ENCODE measurements at places on chromosomes 1 and 21. TPM values are rescaled to one million over a fixed set of nuclear protein-coding genes. Genes with fewer than 3 reads are reported as not detected.

Gene PSMD4
- 482 TPM for total RNA-seq

Gene TMEM54
- total RNA-seq: 27.7 TPM

Gene GPR161
- total RNA-seq: 8.8 TPM

Gene ZNF683
- total RNA-seq: not detected

Gene OR2T33
- 0.57 TPM for total RNA-seq

GRCh38 chr21:14050121-14050520, 160.6 kb downstream of the LIPI start:
- no peak for DNase-seq

- no peak for DNase-seq
Measured at GRCh38 chr1:164628772-164629171, 69.8 kb downstream of the PBX1 start.

DNA sequence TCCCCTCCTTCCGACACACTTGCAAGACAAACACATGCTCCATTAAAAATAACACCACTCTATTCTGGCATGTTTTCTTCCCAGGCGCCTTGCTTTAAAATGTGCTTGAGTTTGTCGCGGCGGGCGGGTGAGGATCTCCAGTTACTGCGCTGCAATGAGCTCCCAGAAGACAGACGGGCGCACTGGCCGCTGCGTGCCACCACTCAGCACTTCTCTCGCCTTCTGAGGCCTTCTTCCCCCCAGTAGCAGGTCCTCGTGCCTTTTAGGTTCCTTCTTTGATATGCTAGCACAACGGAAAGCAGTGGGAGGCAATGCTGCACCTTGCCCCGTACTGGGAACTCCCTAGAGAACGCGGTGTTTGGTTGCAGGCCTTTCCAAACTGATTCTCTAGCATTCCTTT, 279.5 kb upstream of the NR5A2 start:
- no peak for DNase-seq

GRCh38 chr1:154384650-154385489, 20.3 kb upstream of the IL6R start:
- DNase-seq: no peak

GRCh38 chr1:31421371-31422040, 8.5 kb downstream of the SERINC2 start:
- peak; percentile 32 for DNase-seq

DNA sequence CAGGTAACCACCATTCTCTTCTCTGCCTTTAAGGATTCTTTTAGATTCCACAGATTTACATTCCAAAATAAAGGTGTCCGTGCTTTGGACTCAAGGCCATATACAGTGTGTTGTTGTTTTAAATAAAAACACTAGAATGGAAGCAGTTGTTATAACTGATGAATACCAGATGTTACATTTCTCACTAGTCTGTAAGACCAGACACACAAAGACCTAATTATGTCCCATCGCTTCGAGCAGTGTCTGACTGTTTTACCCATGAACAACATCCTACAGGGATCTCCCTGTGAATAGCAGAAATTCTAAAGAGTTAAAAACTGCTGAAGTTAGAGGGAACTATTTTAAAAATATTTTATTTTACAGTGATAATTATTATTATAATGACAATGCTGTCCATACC, 574.7 kb upstream of the ZP4 start:
- no peak for DNase-seq

DNA sequence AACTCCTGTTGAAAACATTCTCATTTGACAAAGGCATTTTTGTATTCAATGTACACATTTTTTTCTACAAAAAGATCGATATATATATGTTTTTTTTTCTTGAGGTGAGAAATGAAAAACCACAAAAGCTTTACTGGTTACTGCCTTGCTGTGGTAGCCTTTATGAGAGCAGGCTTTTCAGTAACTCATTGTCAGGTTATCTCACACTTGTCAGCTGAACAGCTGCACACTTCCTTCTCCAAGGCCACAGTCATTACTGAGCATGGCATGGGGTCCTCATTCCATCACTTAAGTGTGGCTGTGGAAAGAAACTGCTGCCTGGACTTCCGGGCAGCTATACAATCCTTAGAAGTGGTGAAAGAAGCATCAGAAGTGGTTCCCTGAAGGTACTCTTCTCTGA, 169.3 kb upstream of the ZP4 start:
- DNase-seq: peak; percentile 49

DNA sequence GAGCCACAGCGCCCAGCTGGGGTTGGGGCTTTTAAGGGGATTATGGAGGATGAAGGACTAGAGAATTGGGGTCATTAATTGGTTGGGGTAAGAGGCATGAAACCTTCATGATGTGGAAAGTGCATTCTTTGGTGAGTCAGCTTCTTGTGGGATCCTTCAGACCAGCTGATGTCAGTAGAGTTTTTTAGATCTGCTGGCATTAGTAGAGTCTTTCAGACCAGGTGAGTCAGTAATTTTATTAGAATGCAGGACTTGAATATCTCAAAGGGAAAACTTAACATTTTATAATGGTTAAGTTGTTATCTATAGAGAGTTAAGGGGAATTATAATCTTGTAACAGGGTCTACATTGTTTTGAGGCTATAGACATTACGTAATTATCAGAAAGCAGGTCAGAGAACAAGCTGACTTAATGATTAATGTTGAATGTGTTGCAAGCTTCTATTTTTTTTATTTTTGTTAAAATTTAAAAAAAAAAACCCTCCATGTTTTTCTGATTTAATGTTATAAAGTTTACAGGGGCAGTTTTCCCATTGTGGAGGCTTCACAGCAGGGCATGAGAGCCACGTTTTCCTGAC, 160.9 kb upstream of the FMN2 start:
- peak; percentile 41 for DNase-seq

- DNase-seq: no peak
Measured at GRCh38 chr1:221991221-221991620, 249.3 kb upstream of the DUSP10 start.

DNA sequence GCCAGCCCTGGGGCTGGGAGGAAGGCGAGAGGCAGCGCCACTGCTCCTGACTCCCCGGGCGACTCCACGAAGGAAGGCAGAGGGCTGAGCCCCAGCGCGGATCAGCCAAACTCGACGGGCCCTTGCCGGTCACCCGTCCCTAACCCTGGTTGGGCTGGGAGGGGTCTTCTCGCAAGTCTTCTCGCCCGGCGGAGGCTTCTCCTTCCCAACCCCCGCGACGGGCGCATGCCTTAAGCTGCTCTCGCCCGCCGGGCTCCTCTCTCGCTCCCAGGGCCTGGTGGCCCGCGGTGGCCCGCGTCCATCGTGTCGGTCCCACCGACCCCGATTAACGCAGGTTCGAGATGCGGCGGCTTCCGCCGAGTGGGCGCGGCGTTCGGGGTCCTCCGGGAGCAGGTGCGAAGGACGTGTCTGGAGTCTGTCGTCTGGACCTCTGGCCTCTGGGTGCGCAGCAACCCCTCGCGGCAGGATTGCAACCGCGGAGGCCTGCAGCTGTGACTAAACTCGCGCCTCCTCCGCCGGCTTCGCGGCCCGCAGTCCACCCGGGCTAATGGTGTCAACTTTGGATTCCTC, 29.0 kb upstream of the PPM1J start:
- DNase-seq: peak; percentile 57

- no peak for DNase-seq
Measured at GRCh38 chr1:903305-903704, 20.4 kb upstream of the SAMD11 start.
